ENCODE measurements at places on chromosomes 1 and 21.

DNA sequence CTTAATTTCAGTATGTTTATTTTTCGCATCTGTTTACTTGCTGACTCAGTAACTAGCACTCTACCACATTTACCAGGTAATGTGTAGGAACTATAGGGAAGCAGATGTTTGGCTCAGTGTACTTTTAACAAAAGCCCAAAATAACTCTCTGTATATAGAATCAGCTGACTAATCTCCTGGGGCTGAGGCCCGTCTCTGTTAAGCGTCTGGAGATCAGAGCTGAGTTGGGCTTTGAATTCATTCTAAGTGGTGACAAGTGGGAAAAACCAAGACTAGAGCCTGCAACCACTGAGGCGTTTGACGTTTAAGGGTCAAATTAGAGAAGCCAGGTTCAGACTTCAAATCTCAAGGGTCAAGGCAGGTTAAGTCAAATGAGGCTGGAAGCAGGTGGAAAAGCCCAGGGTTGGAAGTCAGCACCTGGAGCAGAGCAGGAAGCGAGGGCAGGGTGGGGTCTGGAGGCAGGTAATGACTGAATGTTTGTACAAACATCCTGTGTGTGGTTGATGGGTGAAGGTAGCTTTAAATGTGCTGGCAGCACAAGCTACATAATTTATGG lies 56.8 kb upstream of the LYST start:
- no peak for DNase-seq

DNA sequence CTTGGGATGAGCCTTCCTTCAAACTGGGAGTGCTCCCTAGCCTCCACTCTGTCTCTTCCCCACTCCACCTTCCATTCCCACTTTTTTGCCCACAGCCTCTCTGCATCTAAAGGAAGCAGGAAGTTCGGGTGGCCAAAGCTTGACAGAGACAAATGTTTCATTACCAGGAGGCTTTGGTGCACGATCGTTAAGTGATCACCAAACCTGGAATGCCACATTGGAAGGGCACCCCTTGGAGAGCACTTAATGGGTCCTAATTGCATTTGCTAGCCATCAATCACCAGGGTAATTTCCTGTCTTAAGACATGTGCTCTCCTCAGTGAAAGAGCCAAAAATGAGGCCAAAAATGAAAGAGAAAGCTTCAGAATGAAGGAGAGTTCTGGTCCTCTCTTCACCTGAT lies 206.5 kb downstream of the TNR start:
- no peak for DNase-seq

- DNase-seq: no peak
These were observed 30.7 kb upstream of the IL20 start for GRCh38 chr1:206834711-206835110.

- no peak for DNase-seq
These were observed 35.5 kb downstream of the MATN1 start for GRCh38 chr1:30687886-30688285.

DNA sequence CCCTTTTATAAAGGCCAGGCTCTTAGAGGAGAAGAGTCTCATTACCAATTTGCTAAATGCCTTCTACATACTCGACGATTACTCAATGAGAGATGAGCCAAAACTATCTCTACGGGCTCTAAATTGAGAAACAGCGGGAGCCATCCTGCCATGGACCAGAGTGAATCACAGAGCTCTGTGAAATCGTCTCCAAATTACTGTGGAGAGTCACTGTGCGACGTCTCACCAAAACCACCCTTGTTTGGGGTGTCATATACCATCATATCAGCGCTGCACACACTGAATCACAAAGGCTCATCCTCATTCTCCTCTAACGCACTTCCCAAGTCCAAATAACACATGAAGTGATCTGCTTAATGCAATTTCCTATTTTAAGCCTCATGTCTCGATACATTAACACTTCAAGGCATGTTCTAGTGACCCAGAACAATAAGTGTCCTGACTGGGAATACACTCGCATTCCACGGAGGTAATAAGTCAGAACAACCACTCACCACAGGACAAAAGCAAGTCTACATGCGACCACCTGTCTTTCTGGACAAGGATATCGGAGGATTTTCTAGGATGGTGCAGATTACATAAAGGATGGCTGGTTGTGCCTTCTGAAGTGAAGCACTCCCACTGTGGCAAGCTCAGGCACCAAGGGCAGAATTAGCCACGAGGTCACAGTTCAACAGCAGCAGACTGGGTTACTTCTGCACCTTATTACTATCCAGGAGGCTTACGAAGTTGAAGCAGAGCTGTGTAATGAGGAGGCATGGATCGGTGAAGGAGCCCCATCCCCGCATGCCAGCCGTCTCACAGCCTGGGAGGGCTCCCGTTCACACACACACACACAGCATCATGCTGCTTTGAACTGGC lies 44.3 kb downstream of the NID1 start:
- no peak for DNase-seq

- DNase-seq: no peak
These were observed 66.7 kb downstream of the SLC45A1 start for GRCh38 chr1:8384577-8384976.

- DNase-seq: no peak
These were observed 35.6 kb downstream of the LYST start for GRCh38 chr1:235831148-235831547.

- no peak for DNase-seq
These were observed 6.9 kb downstream of the USP48 start for GRCh38 chr1:21775985-21776562.

DNA sequence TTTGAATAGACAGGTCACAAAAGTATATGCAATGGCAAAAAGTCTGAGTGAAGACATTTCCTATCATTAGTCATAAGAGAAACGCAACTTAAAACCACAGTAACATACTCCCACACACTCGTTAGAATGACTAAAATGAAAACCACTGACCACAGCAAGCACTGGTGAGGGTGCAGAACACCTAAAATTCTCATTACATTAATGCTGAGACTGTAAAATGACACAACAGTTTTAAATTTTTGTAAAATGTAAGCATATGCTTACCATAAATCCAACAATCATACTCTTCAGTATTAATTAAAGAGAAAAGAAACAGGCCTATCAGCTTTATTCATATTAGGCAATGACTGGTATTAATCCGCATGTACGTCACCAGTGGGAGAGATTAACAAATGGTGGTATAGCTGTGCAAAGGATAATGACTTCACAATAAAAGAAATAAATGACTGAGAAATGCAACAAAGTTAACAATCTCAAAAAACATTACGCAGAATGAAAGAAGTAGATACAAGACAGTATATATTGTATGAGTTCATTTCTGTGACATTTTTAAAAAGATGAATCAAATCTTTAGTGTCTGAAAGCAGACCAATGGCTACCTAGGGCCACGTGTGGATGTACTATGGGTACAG lies 253.5 kb downstream of the AKT3 start:
- DNase-seq: no peak

- no peak for DNase-seq
These were observed 83.7 kb downstream of the POFUT2 start for GRCh38 chr21:45203983-45204382.

DNA sequence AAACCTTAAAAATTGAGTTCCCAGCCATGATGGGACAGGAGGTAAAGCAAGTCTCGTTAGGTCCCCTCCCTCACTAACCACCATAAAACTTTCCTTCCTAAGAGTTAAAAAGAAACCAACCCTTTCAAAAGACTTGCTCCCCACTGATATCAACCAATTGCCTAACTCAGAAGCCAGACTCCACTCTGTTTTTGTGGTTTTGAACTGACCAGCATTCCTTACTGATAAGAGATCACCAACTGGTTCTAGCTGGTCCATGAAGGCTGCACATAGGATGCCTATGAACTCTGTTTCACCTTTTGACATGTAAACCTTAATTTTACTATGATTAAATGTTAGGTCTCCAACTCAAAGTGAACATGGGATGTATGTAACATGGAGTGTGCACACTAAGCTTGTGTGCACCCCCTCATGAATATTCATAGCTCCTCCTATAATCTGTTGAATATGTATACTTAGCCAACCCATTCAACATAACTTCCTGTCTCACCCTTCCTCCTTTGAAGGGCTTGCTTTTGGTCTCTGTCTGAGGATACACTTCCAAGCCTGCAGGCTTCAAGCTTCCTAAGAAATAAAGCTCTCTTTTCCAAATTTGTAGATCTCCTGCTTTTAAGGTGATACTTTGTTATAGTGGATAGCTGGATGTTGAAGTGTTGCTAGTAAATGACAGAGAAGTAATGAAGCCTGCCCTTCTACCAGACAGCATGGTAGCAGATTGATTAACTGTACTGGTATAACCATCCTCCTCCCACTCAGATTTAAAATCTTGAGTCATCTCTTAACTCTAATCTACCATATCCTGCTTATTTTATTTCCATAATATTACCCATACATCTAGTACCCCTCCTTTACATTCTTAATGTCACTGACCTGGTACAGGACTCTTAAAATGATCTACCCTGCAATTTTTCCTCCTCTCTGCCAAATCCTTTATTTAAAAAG lies 95.6 kb downstream of the ZNF644 start:
- no peak for DNase-seq

- DNase-seq: no peak
These were observed 8.4 kb downstream of the SGIP1 start for GRCh38 chr1:66542314-66542713.

DNA sequence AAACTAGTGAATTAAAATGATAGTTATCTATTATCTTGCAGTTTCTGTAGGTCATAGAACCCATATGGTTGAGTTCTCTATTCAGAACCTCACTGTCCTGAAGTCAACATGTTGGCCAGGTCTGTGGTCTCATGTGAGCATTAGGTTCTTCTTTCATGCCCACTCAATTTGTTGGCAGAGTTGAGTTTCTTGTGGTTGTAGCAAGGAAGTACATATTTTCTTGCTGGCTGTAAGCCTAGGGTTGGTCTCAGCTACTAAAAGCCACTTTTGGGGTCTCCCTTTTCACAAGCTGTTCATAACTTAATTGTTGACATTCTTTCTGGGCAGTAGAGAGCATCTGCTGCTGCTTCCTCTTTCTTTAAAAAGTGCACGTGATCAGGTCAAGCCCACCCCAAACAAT lies 1165.1 kb upstream of the NCAM2 start:
- no peak for DNase-seq

DNA sequence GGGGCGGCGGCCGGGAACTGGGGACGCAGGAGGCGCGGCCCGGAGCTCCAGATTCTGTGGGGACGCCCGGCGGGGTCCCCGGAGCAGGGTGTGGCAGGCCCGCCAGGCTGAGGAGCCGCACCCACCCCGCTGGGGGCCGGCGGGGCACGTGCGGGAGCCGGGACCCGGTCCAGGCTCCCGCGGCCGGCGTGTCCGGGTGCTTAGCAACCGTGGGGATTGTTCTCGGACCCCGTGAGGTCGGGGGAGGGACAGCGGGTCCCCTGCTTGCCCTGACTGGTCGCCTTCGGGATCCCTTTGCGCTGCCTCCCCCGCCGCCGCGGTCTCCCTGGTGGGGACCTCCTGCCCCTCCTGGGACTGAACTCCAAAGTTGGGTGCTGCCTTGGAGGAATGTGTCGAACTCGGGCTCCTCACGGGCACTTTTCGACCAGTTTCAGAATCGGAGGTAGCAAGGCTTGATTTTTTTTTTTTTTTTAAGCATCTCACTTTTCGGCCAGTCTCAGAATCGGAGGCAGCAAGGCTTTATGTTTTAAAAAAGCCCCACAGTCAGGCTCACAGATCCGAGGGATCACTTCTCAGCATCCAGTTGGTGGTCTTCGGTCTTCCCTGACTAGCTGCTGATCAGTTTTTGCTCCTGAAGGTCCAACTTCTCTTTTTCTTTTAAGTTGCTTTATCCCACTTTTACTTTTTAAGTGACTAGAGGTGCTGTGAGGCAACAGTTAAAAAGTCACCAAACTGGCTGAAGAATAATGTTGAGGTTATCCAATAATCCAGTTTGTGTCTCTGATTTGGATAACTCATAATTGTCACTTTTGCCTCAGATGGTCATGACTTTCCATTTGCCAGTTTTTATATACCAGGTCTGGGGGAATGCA lies 648 bp downstream of the FAM76A start:
- DNase-seq: no peak

- no peak for DNase-seq
These were observed 60.9 kb upstream of the S1PR1 start for GRCh38 chr1:101175886-101176285.

DNA sequence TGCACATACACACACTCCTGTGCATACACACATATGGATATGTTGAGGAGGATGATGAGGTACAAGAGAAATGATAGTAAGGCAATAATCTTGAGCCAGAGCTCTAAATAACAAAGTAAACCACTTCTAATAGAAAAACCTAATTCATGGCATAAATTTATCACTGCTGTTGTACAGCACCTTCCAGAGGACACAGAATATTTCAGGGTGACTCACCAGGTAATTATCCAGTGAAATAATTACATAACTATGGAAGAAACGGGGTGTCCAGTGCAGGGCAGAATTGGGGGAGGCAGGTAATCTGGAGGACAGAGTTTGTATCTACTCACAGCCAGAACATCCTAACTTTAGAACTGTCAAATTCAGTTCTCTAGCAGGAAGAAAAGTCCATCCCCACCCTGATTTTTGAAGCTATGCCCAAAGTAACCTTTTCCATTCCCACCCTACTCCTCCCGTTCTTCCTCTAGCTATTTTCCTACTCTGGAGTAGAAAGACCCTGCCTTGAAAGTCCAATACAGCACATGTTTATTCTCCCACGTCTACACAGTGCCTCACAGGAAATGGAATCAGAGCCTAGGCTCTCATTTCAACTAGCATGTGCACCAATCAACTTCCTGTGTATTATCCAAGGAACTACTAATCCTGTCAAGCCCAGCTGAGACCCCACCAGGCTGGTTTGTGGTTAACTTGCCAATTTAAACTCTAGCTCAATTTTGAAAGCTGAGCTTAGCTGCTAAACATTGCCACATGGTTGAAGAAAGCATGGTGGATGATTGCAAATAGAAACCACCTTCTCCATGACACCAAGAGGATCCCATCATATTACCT lies 96.6 kb downstream of the PTPN14 start:
- DNase-seq: no peak

GRCh38 chr1:117644696-117645311 lies 39.0 kb downstream of the TENT5C start:
- DNase-seq: no peak

- no peak for DNase-seq
These were observed 59.6 kb downstream of the EXTL2 start for GRCh38 chr1:100834777-100835660.

DNA sequence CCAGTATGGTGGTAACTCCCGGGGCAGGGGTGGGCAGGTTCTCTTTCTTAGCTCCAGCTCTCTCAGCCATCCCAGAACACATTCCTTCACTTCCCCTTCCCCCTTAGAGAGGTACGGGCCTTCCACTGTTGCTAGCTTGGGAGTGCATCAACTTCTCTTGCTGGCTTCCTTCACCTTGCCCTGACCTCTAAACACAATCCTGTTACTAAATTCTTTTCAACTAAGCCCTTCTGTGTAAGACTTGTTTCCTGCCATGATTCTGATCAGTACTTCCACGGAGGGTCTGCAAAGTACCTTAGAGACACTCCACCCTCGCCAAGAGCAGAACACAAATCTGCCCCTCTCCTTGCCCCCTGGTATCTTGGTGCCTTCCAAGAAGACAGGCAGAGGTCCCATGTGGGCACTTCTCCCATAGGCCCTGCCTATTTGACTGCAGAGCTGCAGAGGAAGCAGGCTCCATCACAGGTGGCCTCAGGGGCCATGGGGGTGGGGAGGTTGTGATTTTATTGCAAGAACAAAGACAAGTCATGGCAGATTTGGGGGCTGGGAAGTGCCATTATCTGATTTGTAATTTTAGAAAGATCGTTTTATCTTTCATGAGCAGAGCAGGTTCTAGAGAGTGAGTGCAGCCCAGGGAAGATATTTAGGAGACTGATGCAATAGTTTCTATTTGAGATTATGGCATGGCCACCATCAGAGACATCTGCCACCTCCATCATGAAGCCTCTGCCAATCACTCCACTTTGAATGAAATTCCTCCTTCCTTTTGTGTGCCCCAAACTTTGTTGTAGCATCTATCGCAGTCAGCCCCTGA lies 182.5 kb upstream of the JUN start:
- no peak for DNase-seq

GRCh38 chr1:3402258-3403010 lies 52.0 kb upstream of the ARHGEF16 start:
- no peak for DNase-seq

All from stimulated activated CD8-positive, alpha-beta memory T cell treated with anti-CD3 and anti-CD28 coated beads, Interleukin-15, amount 100 ng/mL, for 1 hour (primary cell).